Purkinje cell (primary cell): ENCODE measurements at places on chromosomes 16 and 17. TPM values are rescaled to one million over a fixed set of nuclear protein-coding genes. Genes with fewer than 3 reads are reported as not detected.

Gene TP53TG3D
- 1.7 and 5.0 TPM in 2 replicates for polyA plus RNA-seq

Gene FBXO47
- polyA plus RNA-seq: not detected in 2 replicates

Gene ACE
- not detected in 2 replicates for polyA plus RNA-seq

Gene MMP28
- polyA plus RNA-seq: 0.66 and 2.0 TPM in 2 replicates

Gene MAF
- polyA plus RNA-seq: 3.1 and 3.4 TPM in 2 replicates

Gene PRR14
- polyA plus RNA-seq: 1.2 and 12.7 TPM in 2 replicates

Gene SOX9
- polyA plus RNA-seq: 14.8 and 16.5 TPM in 2 replicates

Gene RAI1
- polyA plus RNA-seq: 0.08 and 0.43 TPM in 2 replicates

Gene CDC42EP4
- polyA plus RNA-seq: 5.3 and 15.5 TPM in 2 replicates

Gene KRTAP4-4
- polyA plus RNA-seq: not detected in 2 replicates

Gene RAB34
- 4.9 and 7.8 TPM in 2 replicates for polyA plus RNA-seq

Gene HBM
- 0.55 TPM in 1 of 2 replicates, not detected in the other for polyA plus RNA-seq

Gene MRC2
- polyA plus RNA-seq: 0.09 and 0.10 TPM in 2 replicates

Gene KRT222
- 172 and 190 TPM in 2 replicates for polyA plus RNA-seq

Gene BICDL2
- polyA plus RNA-seq: not detected in 2 replicates

Gene HIGD1B
- 6.8 and 14.2 TPM in 2 replicates for polyA plus RNA-seq
